ENCODE measurements at places on chromosomes 7 and 10.

DNA sequence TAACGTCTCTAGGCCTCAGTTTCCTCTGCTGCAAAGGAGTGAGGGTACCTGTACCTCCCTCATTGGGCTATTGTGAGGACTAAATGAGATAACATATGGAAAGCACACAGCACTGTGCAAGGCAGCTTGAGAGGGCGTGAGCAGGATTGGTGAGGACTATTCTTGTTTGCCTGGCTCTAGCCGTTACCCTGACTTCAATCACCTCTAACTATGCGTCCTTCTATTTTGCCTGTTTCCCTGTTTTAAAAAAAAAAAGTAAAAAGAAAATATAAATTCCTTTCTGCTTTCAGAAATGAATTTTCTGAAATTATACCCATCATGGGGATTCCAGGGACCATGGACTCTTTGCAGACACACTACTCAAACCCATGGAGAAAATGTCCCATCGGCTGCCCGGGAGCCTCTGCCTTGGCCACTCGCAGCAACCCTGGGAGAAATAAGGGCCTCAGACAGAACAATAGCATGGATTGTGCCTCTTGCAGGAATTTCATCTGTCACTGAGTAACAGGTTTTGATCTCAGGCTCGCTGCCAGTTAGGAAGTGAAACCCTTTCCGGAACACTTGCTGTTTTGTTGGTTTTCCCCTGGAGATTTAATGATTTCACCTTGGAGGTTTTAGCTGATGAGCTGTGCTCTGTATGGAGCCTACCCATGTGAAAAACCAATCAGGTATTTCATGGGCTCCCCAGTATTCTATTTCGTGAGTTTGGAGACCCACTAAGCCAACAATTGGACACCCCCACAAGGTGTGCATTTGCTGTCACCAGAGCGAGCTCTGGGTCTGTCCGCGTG, 55.6 kb downstream of the STEAP1B start:
- DNase-seq = no peak

DNA sequence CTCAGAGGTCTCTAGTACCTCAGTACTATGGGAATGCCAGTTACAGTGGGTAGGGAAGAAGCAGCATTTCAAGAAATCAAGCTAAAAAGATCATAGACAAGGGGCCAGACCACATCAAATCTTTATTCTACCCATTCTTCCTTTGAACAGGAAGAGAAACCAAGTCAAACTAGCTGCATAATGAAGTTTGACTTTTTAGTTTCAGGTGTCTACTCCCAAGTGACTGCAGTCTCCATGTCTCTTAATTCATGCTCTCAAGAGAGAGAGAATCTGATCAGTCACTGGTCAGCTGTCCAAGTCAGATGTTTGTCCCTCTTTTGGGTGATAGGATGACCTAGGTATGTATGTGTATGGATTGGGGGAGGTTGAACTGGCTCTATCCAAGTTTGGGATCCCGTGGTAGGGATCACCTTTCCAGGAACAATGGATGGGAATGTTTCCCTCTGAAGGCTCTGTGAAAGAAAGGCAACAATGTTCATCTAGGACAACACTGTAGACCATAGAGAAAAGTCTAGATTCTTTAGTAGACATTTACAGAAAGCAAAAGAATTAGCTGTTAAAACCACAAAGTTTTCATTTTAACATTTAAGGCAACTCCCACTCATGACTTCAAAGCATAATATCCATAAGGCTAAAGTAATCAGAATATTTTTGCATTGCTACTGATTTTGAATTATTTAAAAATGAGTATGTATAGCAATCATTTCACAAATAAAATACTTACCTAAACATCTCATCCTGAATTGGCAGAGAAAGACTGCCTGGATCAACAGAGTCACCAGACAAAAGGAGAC, 30.1 kb upstream of the PRTFDC1 start:
- DNase-seq = no peak

DNA sequence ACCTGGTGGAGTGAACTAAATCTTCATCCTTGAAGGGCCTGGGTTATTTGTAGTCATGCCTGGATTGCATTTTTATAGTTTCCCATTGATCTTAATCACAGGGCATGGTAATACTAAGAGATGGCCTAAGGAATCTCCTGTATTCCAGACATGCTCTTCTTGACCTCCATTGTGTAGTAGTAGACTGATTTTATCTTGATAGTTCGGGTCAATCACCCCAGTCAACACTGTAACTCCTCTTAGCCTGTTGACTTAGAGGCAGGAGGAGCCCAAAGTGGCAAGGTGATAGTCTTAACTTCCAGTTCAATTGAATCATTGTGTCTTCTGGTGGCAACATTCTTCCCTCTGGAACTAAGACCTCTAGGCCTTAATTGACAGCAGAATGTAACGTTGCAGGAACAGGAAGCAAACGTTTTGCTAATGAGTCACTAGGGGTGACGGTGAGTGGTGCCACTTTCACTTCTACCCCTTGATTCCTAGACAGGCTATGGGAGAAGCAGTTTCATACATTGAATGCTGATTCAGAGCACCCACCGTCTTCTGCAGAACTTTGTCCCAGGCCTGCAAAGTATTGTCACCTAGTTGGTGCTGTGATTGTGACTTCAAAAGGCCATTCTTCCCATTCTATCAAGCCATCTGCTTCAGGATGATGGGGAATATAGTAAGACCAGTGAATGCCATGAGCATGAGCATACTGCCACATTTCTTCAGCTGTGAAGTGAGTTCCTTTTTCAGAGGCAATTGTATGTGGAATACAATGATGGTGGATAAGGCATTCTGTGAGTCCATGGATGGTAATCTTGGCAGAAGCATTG, 24.0 kb upstream of the PAPSS2 start:
- DNase-seq = no peak

DNA sequence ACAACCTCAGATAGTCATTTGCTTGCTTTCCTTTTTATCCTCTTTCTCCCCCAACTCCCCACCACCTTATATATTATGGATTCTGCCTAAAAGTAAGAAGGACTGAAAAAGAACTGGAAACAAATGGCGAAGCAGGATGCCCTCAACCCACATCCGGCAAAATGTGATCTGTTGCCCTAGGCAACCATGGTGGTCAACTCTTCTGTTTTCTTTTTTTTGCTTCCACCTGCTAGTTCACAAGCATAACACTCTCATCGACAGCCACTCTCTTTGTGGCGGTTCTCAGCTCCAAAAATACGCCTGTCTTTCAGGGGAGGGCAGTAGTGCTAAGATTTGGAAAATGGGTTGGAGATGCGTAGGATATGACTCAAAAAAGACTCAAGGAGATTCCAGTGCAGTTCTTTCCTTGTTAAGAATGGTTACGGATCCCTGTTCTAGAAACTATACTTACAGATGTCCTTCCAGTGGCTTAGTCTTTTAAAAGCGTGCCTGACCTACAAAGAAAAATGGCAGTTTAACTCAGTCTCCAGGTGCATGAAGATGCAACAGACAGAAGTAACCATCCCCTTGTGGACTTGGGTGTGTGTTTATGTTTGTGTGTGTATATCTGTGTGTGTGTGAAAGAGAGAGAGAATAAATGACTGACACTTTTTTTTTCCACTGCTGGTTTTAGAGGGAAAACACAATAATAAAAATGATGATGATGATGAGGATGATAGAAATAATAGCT, 10.7 kb downstream of the APBB1IP start:
- DNase-seq = no peak

GRCh38 chr7:3859431-3859830, 558.4 kb downstream of the SDK1 start:
- no peak for DNase-seq

GRCh38 chr7:143455491-143455890, 12.2 kb downstream of the TAS2R60 start:
- DNase-seq = no peak

GRCh38 chr7:7569615-7570014, 2.9 kb downstream of the MIOS start:
- DNase-seq = no peak

DNA sequence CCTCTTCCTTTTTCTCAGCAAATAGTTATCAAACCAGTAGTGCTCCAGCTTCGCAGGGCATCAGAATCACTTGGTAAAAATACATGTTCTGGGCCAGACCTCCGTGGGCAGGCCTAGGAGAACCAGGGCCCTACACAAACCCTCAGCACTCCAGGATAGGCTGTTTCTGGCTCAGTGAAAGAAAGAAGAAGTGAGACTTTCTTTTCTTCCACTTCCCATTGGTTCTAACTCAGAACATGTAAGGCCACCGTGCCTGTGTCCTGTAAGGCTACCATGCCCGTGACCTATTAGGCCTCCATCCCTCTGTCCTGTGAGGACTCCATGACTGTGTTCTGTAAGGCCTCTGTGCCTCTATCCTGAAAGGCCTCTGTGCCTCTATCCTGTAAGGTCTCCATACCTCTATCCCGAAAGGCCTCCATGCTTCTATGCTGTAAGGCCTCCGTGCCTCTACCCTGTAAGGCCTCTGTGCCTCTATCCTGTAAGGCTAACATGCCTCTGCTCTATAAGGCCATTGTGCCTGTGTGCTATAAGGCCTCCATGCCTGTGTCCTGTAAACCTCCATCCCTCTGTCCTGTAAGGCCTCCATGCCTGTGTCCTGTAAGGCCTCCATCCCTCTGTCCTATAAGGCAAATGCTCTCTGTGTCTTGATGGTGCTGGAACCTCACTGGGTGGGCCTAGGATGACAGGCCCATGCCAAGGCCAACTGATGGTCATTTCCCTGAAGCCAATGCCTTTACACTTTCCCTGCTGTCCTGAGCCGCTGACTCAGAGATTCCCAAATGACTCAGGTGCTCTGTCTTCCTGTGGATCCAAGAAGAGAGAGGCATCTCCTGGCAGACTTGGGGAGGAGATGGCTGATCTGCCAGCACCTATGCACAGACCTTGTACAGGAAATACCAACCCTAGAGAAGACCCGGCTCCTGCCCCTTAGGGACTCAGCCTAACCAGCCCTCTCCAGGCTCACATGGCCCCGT, 96.6 kb upstream of the CACUL1 start:
- no peak for DNase-seq

All from NCI-H1436 treated with DMSO at 0.1 percent for 48 hours (cell line).